ENCODE measurements at places on chromosomes 2 and 18.
A peak's percentile ranks its signal among the peaks of the same experiment; 100 is the strongest.

- peak; percentile 5 for DNase-seq
These were observed 1351.3 kb upstream of the CHAC2 start for GRCh38 chr2:52416340-52416739.

DNA sequence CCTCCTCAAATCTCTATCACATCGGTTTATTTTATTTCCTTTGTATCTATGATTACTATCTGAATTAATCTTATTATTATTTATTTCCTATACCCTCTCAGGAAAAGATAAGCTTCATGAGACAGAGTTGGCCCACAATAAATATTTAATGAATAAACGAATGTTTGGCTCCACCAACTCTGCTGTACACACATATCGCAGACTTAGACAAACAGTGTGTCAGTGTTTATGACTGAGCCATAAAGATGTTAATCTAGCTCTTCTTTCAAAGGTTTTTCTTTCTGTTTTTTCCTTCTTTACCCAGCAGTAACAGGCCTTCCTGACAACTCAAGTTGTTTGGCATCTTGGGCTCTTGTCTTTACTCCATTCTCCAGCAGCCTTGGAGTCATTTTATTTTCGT, 329.5 kb downstream of the CDH2 start:
- no peak for DNase-seq

DNA sequence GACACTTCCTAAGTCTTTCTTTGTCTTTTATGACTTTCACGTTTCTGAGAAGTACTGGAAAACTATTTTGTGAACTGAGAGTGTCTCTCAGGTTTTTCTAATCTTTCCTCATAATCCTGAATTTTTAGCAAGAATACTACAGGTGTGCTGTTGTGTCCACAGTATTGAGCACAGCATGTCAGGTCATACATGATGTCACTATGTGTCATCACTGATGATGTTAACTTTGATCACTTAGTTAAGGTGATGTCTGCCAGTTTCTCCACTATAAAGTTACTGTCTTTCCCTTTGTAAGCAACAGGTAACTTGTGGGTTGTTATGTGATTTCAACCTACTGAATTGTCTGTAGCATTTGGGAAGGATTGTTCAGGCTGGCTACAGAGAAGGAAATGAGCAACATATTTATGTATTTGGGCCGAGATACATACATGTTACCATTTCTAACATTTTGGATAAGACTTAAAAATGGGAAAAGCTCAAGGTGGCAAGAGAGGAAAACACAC, 11.1 kb downstream of the MATN3 start:
- DNase-seq, result no peak

DNA sequence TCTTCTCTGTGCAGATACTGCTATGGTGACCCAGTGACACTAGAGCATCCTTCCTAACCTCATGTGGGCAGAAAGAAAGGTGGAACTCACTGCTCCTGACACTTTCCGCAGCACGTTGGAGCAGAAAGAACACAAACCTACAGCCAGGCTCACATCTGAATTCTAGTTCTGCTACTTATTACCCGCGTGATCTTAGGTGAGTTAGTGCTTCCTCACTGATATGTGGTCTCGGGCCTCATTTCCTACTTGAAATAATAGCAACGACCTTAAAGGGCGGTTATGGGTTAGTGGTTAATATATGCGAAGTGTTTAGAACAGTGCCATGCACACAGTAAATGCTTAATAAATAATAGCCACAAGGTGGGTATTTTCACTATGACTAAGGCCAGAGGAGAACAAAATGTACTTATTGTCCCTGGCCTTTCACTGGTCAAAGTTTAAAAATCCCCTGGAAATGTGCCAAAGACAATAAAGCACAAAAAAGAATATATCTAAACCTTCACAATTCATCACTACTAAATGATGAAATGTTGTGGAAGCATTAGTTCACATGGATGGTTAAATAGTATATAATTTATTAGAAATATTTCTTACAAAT, 66.6 kb downstream of the MYOM1 start:
- no peak for DNase-seq

GRCh38 chr18:46772357-46772756, 15.5 kb upstream of the ST8SIA5 start:
- DNase-seq, result peak; percentile 11

- no peak for DNase-seq
These were observed 20.4 kb upstream of the UBE2F start for GRCh38 chr2:237946423-237946822.

DNA sequence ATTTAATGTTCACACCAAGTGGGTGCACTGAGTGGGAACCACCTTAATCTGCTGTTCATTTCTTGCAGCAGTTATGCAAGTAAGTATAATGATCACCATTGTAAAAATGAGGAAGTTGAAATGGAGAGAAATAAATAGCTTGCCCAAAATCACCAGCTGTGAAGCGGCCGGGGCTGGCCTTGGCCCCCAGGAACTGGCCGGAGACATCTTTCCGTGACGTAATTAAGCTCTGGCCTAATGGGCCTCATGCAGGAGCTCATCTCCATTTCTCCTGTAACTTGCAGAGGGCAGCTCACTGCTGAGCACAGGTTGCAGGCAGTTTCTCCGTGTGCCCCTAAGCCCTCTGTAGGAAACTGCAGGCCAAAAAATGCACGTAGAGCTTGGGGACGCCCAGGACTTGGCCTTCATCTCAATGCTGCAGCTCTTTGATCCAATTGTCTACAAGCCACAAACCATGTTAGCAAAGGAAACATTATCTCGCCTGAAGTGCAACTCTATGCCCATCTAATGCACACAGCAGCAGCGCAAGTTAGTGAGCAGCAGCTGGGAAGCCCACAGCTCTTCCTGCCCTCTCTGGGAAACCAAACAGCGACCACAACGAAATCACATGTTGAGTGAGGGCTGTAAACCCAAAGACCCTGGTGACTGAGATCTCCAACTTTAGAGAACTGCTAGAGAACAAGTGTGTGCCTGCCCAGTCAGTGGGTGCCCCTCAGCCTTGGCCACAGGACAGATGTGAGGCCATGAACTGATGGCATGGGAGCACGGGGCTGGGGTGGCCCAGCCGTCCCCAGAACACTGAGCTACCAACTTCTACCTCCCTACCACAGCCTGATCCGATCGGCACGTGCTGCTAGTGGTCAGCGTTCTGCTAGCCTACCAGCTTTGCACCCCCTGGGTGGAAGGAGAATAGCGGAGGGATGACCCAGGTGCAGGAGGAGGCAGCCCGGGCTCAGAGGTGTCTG, 28.8 kb downstream of the APCDD1 start:
- peak; percentile 81 for DNase-seq

DNA sequence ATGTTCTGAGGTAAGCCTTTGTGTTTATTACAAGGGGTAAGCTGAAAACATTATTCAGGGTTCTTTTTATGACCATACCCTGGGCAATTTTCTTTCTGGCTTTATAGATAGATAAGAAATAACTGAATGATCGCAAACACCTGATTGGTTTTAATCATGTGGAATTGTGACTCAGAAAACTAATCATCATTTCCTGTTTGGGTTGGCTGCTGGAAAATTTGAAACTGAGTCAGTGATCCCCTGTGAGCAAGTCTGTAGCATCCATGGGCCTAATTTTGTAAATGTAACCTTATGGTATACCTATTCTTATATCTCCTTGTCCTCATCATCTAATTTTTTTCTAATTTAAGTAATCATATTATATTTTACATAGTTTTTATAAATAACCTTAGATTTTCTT, 34.3 kb downstream of the CCDC68 start:
- DNase-seq, result no peak

DNA sequence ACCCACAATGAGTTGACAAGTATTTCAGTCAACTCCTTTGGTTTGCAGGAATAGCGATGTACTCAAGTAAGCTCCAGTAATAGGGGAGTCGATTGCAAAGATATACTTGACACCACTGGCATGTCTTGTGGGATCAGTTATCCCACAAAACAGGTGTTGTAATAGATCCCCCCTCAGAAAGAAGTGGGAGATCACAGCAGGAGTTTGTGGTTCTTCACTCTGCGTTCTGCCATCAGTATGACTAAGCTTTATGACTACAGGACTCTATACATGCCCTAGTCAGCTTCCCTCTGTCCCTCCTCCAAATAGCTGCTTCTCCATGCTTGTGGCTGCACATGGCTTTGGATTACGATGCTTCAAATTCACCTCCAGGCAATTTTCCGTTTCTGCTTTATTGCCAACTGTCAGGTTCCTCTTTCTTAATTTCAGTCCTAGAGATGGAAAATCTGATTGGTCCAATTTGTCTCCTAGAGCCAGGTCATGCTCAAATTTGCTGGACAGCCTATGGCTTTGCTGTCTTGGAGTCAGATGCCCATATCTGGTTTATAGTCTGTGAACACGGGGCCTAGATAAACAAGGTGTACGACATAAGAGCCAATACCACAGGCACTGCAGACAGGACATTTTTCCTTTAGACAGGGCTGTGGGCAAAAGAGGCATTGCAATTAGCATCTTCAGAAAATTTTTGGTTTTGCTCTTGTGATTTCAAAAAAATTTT, 221.7 kb downstream of the PAX3 start:
- DNase-seq, result no peak

DNA sequence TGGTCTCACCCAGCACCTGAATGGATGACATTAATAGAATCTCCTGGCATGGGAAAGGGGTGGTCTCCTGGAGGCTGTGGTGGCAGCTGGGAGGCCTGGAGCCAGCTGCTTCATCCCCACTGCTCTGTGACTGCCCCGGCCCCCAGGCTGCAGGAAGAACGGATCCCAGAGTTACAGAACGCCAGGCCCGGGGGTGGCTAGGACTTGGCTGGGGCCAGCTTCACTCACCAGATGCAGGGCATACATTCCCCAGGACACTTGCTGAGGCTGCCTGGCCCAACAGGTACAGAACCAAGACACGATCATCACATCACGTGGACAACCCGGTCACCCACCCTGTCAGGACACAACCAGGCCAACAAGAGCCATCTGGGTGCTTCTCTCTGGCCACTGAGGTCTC, 178.6 kb upstream of the SALL3 start:
- DNase-seq, result no peak

DNA sequence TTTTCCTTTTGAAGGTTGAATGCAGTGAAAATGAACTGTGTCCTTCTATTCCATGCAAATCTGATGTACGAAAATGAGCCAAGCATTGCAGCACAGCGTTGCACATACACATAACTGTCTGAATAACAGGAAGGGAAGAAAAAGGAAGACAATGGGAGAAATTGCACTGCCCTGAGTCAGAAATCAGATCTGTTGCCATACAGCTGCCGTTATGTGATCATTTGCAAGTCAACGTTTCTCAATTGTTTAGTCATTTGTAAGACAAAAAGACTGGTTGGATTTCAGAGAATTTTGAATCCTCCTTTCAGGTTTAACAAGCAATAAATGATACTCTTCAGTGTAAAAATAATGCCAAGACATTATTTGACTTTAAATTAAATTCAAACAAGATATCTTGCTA, 284.1 kb downstream of the DSEL start:
- DNase-seq, result no peak
